ENCODE measurements at places on chromosomes 13 and 19.

GRCh38 chr19:56284746-56285145, 12.2 kb downstream of the EDDM13 start:
- no peak for DNase-seq

DNA sequence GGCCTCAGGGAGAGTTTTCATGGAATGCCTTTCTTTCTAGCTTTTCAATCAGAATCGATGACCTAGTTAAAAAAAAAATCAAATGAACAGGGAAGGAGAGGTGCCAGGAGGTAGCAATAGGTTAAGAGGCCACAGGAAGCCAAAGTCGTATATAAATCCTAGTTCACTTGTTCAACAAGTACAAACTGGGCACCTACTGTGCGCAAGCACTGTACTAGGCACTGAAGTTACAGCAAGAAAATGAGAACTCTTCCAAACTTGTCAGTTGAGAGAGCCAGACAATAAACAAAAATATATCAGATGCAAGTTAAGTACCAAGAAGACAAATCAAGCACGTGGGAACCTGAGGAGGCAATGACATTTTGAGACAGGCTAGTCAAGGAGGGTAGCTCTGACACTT, 6.1 kb downstream of the SUGP2 start:
- no peak for DNase-seq

GRCh38 chr13:38670627-38671026, 16.2 kb upstream of the FREM2 start:
- no peak for DNase-seq

DNA sequence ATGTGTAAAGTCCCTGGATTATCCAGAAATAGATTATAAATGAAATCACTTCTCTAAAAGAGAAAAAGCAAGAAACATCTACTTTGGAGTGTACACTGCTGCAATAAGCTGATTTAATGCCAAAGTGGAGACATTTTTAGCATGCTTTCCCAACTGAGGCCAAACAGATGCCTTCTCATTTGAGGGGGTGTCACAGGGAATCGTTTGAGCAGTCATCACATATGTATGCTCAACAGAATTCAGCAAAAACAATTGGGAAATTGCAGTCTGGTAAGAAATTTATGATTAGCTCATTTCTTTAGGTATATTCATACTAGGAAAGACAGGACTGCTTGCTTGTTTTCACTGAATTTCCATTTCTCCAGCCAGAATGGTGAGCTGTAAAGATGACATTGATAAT, 27.3 kb upstream of the TPP2 start:
- no peak for DNase-seq

- DNase-seq: no peak
These were observed 59.1 kb upstream of the TNFRSF19 start for GRCh38 chr13:23510979-23511735.

DNA sequence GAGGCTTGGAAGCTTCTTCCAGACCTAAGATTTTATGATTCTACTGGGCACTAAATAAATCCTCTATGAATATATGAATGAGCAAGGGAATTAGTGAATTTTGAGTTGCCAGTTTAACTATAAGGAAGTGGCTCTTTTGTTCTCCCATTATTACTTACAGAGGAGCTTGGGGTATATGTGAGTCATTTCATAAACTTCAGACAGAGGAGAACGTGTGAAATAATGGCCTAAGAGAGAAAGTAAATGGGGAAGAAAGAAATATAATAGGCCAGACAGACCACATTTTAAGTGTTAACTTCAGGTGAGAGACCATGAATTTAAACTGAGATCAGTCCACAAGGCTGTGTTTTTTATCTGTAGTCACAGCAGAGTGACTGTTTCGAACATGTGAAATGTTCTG, 570.9 kb downstream of the GPC6 start:
- DNase-seq: no peak

GRCh38 chr13:95207769-95208366, 93.4 kb downstream of the ABCC4 start:
- DNase-seq: no peak

DNA sequence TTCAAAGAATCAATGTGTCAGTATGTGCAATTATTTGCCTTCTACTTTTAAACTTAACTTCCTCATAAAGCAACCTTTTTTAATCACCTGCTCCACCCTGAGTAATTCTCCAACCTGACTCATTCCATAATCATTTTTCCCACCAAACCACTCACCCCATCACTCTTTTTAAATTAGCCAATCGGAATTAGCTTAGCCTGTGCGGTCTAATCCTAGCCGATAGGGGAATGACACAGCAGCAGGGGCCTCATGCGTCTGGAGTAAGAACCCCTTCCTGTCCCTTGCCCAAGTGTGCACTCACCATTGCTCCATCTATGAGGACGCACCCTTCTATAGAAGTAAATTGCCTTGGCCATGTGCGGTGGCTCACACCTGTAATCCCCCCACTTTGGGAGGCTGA, 27.4 kb upstream of the ZNF83 start:
- no peak for DNase-seq

DNA sequence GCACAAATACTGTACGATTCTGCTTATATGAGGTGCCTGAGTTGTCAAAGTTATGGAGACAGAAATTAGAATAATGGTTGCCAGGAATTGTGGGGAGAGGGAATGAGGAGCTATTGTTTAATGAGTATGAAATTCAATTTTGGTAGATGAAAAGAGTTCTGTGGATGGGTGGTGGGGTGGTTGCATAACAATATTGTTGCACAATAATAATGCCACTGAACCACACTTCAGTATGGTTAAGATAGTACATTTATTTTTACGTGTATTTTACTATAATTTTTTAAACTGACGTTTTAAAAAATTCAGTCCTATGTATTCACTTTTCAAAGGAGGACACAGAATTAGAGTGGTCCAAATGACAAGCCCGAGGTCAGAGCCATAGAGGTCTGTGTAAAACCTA, 1.8 kb upstream of the OXGR1 start:
- DNase-seq: no peak

DNA sequence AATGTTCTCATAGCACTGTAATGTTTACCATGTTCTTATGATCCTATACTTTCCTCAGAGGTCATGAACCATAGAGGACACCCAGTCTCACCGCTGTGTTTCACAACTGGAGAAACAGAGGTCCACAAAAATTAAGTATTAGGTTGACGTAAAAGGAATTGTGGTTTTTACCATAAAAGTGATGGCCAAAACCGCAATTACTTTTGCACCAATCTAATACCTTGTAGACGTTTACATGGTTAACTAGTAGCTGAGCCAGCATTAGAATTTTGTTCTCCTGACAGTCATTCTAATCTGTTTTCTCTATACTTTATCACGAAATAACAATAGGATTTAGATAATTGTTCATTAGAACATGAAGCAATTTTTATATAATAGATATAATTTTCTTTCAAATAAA, 763.4 kb upstream of the ARGLU1 start:
- DNase-seq: no peak

DNA sequence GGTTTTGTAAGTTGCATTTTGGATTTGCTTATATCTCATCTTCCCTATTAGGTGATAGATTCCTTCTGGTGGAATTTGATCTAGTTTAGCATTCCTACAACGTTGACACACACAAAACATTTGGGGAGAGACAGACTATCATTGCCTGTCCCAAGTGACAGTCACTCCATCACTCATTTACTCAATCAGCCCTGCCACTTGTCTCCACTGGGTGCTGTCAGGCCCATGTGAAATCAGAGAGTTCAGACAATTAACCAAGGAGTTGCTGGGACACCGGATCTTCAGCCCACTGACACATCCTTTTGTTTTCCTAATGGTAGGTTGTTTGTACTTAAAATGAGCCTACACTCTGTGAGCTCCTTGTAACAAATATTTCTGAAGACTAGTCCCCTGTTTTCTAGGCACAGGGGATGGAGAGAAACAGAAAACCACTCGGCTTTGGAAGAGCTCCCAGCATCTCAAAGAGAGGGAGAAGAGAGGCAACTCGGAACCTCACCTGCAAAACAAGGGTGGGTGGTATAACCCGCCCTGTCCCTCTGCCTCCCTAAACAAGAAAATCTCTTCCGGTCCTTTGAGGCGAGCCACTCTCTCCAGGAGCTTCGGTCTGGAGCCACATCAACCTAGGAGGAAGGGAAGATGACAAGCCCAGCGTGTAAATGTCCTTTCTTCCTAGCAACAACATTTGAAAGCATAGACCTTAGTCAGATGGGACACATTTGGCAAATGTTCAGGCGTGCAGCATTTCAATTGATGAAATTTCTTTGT, 440.9 kb upstream of the KLF12 start:
- DNase-seq: no peak

- no peak for DNase-seq
These were observed 84.2 kb downstream of the COL4A2 start for GRCh38 chr13:110391273-110391672.

GRCh38 chr19:46306501-46306900, 9.7 kb downstream of the HIF3A start:
- DNase-seq: no peak

GRCh38 chr13:42643076-42643475, 69.1 kb downstream of the TNFSF11 start:
- DNase-seq: no peak

GRCh38 chr19:11535792-11536595, 2.7 kb upstream of the CNN1 start:
- peak; percentile 96 for DNase-seq

GRCh38 chr19:19095691-19096090, 31.9 kb downstream of the SLC25A42 start:
- no peak for DNase-seq

- no peak for DNase-seq
These were observed 6.2 kb downstream of the FUT5 start for GRCh38 chr19:5864013-5864720.

DNA sequence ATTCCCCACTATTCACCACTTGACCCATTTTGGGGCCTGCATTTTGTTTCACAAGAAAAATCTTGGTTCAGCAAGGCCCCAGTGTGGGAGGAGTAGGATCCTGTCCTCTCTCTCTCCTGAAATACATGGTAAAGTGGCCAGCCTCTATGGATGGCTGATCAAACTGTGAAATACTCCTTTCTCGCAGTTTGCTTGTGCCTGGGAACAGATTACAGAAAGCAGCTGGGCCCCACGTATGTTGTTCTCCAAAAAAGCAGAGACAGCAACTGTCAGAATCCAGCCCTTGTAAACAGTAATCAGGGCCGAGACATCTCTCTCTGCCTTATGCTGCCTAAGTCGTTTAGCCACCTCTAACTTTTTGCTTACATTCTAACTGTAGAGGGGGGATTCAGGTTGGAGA, 61.0 kb upstream of the RAP2A start:
- no peak for DNase-seq

DNA sequence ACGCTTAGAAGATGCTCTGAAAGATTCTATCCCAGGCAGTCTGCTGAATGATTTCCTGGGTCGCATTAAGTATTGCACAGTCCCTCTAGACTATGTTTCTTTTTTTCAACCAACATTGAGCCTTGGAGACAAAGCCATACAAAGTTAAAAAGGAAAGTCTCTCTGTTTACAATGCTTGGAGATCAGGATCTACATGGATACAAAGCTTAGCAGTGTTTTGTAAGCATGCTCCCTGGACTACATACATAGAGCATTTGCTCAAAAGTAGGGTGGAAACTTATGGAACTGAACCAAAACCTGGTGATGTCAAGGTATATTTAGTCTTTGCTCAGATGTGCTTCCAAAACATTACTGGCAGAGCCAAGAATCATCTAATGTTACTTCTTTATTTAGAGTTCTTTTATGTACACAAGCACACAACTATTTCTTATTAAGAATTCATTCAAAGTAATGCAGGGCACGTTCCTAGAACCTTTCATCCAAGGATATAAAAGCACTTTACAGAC, 241.2 kb downstream of the ABCC4 start:
- no peak for DNase-seq

DNA sequence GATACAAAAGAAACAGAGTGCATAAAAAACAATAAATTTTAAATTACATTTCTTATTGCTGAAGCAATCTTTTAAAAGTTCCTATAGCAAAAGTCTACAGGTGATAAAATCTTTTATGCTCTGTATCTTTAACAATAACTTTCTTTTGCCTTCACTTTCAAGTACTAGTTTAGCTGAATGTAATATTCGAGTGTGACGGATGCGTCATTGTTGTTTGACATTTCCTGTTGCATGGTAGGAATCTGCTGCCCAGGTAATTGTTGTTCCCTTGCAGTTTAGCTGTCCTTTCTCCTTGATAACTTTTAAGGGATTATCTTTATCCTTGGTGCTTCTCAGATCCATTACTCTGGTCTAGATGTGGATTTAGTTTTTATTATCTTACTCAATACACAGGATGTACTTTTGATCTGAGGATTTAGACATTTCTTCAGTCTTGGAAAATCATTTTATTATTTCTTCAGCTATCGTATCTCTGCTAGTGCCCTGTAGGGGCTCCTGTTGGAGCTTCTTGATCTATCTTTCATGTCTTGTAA, 2.1 kb upstream of the CPB2 start:
- DNase-seq: no peak

Data from lower leg skin (tissue), 4 donors.